Activated T-cell treated with anti-CD3 and anti-CD28 coated beads for 1 hour (primary cell): ENCODE measurements at places on chromosomes 7 and 10.

DNA sequence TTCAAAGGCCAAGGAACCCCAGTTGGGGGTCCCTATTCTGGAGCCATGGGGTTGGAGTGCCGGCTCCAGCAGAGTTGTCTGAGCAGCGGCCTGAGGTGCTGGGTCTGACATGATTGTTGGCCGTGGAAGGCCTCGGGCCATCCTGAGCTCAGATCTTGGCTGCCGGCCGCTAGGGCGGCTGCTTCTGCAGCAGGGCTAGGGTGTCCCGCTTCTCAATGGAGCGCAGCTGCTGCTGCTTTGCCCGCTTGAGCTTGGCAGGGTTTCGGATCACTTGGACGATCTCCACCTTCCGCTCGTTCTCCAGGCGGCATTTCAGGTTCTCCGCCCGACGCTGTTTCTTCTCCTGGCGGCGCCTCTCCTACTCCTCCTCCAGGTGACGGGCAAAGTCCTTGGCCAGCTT, 171.1 kb downstream of the HIBADH start:
- no peak for DNase-seq

GRCh38 chr10:15370856-15371701, at the start of gene FAM171A1:
FAM171A1 (minus strand) TSS chr10:15371289; CDS start chr10:15371052, 237 bp downstream.
- DNase-seq = peak; percentile 39

- no peak for DNase-seq
These were observed 145.6 kb downstream of the EXOC4 start for GRCh38 chr7:133398506-133398905.

DNA sequence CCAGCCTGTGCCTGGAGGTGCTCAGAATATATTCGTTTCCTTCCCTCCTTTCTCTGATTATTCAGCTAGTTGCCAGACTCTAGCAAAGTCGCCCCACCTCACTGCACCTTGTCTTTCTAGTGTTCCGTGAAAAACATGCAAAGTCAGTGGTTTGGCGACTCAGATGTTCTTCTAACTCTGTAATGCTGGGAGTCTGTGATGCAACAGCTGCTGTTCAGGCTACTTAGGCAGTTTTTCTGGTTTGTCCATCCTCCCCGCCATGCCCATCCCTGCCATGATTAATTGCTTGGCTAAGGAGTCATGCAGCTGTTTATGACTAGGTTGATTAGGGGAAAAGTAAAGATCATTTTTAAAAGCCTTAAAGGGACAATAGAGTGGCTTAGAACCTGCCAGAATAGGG, 99.4 kb downstream of the MTPN start:
- no peak for DNase-seq

DNA sequence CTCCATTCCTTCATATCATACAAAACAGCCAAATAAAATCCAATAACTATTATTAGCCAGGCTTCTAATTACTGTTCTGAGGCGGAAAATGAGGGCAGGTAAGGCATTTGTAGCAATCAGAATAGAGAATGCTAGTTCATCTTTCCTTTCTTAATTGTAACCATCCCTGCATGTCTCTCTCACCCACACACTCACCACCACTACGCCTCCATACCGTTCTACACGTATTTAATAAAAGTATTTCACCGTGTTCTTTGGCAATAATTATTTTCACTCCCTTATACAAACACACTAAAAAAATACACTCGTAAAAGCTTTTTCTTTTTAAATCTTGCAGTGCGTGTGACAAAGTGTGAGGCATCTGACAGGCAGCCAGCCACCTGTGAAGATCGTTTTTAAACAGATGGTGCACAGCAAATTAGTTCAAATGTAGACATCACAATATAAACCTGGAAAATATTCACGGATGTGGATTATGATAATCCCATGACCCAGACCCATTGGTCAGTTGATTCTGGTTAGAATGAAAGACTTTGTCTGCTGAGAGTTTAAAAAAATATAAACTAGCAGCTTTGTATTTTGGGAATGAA, 653.6 kb downstream of the REEP3 start:
- no peak for DNase-seq

DNA sequence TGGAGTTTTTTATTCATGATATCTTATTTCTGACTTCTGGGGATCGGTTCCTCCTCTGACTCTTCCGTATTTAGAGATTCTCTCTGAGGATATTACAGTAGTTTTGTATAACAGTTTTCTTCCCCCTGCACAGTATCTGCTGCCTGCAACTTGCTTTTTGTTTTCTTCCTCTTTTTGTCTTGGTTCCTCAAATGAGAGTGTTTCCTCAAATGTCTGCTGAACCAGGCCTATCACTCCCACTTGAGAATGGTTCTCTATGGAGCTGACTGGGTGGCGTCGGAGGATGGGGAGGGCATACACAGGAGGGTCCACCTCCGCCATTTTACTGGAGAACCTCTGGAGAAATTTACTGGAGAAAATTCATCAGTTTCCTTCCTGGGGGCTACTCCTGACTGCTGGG, 27.7 kb downstream of the ARHGAP22 start:
- DNase-seq = no peak

DNA sequence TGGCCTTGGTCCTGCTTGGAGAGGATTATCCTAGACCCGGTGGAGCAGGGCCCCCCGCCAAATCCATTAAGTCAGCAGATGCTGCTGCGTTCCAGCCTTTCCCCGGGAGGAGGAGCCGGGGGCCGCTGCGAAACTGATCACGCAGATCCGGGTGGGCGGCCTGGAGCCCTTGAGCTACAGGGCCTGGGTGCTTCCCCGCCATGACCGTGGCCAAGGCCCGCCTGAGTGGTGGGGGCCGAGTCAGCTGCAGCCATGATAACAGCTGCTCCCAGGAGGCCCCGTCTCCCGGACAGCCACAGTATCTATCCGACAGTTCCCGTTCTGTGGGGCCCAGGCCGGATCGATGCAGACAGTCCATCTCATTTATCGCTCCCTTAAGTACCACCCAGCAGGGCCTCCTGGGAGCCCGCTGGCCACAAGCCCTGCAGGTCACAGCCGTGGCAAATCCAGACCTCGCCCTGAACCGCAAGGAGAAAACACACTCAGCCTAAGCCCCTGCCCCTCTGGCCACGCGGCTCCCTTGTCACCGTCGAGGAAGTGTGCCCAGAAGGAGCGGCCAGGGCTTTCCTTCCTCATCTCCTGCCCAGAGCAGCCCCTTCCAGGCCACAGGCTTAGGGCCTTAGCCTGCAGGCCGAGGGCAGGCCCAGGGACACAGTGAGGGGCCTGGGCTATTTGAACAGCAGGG, 34.4 kb upstream of the SLC29A4 start:
- no peak for DNase-seq

DNA sequence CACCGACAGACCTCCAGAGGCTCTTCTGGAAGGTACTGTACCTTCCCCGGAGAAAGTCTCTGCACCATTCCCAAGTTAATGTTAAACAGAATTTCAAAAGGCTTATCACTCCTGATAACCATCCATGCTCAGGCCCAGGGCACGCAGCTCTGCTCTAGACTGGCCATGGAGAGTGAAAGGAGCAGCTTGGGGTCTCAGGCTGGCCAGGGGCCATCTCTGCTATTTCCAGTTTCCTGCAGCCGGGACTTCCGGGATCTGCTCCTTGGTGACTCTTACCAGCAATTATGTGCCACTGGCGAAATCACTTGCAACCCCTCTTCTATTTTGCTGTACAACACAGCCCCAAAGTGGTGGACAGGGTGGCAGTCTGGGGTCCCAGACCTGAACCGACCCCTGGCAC, 6.0 kb downstream of the CLDN15 start:
- no peak for DNase-seq

DNA sequence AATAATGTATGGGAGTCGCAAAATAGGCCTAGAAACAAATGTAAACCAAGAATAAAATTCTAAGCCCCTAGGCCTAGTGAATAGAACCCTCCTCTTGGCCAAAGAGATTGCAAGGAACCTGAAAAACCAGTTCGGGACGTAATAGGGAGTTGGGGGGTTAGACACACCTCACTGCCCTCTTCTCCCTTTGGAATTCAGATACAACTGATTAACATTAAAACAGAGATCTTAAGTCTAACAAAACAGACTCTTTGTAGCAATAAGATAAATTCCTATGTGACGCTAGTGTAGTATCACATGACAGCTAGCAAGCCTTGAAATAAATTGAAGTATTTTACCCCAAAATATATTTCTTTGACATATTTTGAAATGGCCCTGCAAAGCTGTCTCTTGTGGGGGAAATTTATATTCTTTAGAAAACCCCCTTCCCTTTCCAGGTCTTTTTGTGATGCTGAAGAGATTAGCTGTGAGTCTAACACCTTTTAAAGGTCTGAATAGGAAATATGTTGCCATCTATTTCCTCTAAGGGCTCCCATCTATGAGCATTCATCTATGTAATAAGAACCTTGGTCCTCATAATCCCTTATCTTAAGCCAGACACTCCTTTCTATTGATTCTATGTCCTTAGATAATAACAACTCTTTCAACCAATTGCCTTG, 623.4 kb upstream of the NRG3 start:
- DNase-seq = no peak

GRCh38 chr10:99340650-99341049, 11.5 kb downstream of the CNNM1 start:
- no peak for DNase-seq

DNA sequence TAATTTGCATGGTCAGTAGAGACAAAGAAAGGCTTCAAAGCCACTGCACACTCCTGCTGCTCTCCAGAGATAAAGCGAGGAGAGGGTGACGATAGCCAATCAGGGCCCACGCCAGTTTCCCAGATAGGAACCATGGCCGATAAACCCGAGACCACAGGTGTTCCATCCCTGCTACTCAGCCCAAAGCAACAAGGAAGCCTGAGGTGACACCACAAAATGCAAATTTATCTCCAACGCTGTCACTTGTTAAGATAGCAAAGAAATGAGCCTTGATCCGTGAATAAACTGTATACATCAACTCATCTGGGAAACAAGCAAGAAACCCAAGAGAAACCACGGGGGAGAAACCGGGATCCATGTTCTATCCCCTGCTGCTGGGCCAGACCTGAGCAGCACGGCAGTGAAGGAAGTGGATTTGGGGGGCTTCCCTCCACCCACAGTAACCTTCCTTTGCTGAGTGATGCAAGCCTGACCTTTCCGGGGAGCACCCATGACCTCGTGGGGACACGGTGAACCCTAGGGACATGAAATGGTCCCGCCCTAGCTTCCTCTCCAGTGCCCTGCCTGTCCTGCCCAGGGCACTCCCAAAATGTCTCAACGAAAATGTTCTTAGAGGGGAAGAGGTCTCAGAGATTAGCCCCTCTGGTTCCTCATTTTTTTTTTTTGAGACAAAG, 164.6 kb downstream of the PTPRN2 start:
- DNase-seq = no peak

DNA sequence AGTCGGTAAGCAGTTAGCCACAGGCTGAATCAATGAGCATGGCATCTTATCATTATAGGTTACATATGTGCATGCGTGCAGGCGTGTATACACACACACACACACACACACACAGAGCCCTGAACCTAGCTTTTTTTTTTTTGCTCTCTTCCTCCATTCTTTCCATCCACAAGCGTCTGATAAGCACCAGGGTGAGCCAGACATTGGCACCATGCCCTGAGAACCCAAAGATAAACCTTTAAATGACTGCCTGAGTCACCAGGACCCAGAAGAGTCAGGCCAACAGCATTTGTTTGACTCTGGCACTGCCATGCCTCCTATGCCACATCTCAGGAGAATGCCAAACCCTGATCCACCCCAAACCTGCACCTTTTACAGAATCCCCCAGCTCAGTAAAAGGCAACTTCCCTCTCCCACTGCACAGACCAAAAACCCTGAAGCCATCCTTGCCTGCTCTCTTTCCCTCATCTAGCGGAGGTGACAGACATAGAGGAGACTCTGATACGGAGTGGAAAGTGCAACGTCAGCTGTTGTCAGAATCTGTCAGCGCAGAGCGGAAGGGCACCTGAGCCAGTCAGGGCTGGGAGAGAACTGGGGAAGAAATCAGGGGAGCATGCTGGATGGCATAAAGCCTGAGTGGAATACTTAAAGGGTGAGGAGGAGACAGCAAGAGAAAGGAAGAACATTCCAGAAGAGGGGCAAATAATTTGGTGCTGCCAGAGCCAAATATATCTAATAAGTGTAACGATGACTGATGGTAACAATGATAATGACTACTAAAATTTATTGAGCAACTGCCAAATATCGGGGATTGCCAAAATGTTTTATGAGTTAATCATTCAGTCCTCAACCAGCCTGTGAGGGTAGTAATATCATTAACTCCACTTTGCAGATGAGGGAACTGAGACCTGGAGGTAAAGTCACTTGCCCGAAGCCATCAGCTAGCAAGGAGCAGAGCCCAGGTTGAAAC, 3.2 kb downstream of the PARP12 start:
- peak; percentile 45 for DNase-seq

- no peak for DNase-seq
These were observed 61.2 kb downstream of the KLF6 start for GRCh38 chr10:3723766-3724165.

- DNase-seq = no peak
These were observed 3.6 kb downstream of the PRSS37 start for GRCh38 chr7:141837683-141838082.

DNA sequence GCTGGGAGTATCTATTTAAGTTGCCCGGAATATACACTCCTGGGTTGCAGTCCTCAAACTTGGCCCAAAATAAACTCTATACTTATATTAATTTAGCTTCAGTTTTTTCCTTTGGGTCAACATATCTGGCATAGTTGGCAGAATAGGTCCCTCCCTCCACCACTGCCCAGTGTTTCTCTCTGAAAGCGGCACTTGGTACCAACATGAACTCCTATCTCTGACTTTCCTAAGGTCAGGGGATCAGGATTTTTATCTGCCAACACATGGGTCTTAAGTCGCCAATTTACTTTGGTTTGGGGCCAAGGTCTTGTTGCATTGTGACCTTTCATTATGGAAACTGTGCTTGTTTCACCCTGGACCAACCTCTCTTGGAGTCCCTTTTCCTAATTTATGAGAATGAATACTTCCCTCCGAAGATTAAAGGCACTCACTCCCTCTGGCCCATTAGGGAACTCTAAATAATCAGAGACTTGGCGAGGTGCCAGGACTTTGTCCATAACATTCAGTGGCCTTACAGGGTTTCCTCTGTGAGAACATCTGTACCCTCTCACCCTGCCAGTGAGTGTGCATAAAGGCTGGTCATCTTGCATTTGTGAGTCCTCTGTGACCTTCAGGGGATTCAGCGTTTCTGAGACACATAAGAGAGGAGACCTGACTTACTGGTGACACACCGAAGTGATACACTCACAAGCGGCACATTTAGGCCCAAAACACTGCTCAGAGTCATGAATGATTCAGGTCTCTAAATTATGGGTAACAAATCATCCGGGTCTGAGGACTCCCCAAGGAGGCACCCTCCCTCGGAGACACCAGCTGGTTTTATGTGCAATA, 19.7 kb upstream of the FKBP9 start:
- no peak for DNase-seq
